Stimulated activated CD8-positive, alpha-beta memory T cell treated with anti-CD3 and anti-CD28 coated beads, Interleukin-4, amount 100 ng/mL, for 24 hours (primary cell): ENCODE measurements at places on chromosomes 5 and 9.

GRCh38 chr5:117494188-117494587 lies 919.6 kb upstream of the SEMA6A start:
- no peak for DNase-seq

DNA sequence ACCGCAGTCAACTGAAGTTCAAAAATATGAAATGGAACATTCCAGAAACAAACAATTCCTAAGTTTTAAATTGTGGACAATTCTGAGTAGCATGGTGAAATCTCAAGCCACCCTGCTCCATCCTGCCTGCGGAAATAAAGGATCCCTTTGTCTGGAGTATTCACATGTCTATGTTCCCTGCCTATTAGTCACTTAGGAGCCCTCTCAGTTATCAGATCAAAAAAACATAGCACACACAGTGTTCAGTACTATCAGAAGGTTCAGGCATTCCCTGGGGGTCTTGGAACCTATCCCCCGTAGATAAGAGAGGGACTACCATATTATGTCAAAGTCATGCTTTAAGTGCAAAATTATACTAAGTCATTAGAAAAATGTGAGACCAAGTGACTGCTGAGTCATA lies 300.8 kb downstream of the SEMA5A start:
- DNase-seq: no peak

DNA sequence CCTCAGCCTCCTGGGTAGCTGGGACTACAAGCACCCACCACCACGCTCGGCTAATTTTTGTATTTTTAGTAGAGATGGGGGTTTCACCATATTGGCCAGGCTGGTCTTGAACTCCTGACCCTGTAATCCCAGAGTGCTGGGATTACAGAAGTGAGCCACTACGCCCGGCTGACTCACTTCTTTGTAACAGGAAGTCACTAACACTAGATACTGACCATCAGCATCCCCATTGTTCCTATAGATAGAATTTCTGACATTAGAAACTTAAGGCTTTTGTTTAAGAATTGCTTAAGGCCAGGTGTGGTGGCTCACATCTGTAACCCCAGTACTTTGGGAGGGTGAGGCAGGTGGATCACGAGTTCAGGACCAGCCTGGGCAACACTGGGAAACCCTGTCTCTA lies 42.2 kb downstream of the LEAP2 start:
- DNase-seq: no peak

- DNase-seq: no peak
Measured at GRCh38 chr5:153799466-153799865, 239.2 kb downstream of the FAM114A2 start.

DNA sequence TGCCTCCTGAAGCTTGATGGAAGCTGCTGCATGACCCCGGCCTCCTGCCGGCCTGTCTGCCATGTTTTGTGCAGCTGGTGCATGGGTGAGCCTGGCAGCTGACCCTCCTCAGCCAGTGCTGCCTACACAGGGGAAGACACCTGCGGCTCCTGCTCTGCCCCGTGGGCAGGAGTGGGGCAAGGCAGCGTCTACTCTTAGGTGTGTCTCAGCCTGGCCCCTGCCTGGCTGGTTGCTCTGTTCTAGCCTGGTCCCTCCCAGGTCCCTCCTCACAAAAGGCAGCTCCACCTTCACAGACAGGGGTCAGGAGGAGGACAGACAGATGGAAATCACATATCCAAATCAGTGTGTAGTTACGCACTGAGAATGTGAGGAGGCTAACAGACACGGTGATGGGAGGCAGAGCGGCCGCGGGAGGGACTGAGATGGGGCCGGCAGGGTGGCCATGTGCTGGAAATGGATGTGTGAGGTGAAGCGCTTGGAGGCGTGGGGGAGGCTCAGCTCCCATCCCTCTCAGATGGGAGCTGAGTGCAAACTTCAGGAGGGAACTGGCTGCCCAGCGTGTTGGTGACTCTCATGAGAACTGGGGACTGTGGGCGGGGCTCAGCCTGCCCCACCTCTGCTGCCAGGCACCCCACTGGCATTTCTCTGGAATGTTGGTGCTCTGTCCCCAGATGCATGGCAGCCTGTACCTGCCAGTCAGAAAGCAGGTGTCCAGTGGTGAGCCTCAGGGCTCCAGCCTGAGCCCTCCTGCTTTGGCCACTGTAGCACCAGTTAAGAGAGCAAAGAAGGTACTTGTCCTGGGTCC lies 43.4 kb downstream of the PPARGC1B start:
- DNase-seq: no peak

GRCh38 chr5:139474890-139475791 lies 4.3 kb downstream of the SMIM33 start:
- no peak for DNase-seq

DNA sequence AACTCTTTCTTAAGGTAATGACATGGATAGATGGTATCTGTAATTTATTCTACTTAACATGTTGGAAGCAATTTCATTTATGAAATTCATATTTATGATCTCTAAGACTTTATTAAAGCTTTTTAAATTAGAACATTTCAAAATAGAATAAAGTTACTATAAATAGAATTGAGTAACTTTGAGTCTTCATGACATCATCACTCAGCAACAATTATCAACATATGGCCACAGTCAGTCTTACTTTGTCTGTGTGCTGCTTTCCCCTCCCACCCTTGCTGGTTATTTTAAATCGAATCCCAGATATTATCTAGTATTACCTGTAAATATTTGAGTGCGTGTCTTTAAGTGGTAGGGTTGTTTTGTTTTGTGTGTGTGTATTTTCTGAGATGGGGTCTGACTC lies 65.2 kb downstream of the IPO11 start:
- DNase-seq: no peak

- DNase-seq: no peak
Measured at GRCh38 chr5:2741956-2742355, 9.5 kb downstream of the IRX2 start.

GRCh38 chr9:124322618-124323432 lies 65.1 kb downstream of the NEK6 start:
- DNase-seq: no peak

GRCh38 chr9:130487500-130487899 lies 42.7 kb downstream of the ASS1 start:
- DNase-seq: no peak

GRCh38 chr5:91407204-91407603 lies 24.1 kb upstream of the ARRDC3 start:
- DNase-seq: no peak

DNA sequence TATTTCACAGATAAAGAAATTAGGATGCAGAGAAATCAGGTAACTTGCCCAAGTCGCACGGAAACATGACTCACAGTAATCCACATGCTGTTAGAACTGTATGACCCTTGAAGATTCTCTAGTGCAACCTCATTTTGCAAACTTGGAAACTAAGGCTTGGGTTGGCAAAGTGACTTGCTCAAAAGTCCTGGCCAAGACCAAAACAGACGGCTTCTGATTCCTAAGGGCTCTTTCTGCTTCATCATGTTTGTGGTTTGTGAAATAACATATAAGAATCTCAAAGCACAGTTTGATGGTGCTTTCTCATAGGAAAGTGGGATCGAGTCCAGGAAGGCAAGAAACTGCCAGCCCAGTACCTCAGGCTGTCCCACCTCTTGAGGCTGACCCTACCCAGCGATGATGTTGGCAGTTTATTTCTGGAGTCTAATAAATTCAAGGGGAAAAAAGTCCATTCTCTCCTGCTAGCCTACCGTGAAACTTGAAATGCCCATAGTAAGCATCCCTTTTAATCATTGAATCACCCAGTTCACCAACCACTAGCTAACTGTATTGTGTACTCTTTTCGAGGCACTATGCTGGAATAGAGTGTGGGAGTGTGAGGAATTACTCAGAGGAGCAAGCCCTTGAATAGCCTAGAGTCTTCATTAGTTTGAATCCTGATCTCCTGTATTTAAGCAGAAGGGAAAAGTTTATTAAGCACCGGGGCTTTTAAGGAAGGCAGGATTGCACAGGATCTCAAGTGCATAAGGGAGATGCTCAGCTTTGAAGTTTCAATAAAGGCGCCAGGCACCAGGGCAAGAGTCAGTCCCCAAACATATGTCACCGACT lies 14.1 kb downstream of the CAPSL start:
- DNase-seq: no peak

GRCh38 chr9:24382566-24382965 lies 163.1 kb downstream of the IZUMO3 start:
- no peak for DNase-seq

DNA sequence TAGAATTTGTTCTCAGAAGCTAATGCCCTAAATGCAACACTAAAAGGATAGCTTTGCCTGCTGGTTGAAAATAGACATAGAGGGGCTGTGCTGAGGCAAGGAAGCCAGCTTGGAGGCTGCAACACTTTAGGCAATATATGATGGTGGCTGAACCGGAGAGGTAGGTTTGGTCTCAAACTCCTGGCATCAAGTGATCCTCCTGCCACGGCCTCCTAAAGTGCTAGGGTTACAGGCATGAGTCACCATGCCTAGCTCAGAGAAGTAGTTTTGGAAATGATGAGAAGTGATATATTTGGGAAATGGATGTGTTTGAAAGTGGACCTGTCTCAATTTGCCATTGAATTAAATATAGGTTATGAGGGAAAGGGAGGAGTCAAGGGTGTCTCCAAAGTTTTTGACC lies 10.0 kb downstream of the DUSP1 start:
- DNase-seq: no peak

GRCh38 chr9:106583751-106584150 lies 279.2 kb upstream of the ZNF462 start:
- DNase-seq: no peak

- DNase-seq: no peak
Measured at GRCh38 chr5:179187229-179187678, 127.1 kb downstream of the ZNF354C start.

DNA sequence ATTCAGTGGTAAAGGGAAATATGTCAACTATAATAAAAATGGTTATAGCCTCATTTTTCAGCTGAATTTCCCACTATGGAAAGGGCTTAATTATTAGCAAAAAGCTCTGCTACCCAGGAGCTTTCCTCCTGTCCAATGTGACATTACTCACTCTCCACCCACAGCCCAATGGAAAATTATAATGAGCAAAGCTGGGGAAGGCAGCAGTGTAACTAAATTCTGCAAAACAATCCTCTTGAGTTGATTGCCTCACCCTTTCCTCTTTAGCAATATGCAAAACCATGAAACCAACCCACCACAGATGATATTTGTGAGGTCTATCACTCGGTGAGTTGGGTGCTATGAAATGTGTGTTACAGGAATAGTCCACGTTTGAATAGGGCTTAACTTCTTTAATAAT lies 14.0 kb upstream of the PLPPR1 start:
- DNase-seq: no peak

DNA sequence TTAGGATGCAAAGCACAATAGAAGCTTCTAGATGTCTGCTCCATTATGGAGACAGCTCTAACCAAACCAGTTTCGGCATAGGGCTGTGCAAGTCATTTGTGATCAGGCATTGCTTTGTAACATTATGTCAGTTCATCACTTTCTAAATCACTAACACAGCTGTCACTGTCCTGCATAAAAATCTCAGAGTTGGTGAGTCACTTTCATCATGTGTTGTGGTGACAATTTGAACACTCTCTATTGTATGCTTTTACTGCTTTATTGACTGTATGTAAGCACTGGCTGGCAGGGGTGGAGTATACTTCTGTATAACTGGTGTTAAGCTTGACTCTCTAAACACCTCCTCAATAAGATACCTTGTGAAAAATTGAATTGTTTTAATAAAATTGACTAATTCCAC lies 77.9 kb downstream of the SLCO4C1 start:
- DNase-seq: no peak

DNA sequence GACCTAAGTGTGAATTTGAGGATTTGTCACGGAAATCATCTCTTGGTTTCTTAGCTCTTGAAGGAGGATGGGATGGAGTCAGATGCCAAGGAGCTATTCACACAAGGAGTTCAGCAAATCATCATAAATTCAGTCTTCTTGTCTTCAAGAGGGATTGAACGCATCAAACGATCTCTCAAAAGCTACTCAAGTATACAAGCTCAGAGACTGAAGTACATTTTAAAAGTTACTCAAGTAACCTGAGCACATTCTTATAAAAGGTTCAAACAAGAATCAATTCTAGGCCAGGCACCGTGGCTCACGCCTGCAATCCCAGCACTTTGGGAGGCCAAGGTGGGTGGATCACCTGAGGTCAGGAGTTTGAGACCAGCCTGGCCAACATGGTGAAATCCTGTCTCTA lies 21.1 kb upstream of the GOLPH3 start:
- DNase-seq: no peak

DNA sequence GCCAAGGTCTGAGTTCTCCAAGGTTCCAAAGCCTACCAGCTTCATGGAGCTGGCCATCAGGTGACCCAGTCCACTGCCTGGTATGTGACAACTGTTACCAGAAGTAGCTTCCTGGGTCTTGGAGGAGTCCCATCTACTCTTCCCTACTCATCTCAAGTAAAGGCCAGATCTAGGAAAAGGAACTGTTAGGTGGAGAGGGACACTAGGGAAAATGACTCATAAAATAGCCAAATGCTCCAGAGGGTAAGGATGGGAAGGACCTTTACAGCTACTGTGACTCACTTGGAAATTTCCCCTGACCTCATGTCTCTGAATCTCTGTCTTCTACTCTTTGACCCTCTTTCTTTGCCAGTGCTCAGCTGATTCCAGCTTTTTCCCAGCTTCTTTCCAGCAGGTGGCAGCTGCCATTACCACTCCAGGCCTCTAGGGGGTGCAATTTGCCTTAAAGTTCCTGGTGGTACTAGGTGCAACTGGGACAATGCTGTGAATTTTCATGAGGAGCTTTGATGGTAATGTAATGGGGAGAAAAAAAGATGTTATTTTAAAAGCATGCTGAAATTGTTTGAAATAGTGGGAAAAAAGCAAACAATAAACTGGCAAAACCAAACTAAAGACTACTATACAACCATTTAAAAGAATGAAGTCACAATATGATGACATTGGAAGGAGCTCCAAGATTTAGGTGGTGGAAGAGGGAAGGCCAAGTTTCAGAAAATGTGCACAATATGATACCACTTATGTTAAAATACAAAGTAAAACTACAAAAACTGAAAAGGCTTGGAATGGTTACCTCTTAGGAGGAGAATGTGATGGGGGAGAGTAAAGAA lies 27.1 kb upstream of the MYORG start:
- peak; percentile 19 for DNase-seq

DNA sequence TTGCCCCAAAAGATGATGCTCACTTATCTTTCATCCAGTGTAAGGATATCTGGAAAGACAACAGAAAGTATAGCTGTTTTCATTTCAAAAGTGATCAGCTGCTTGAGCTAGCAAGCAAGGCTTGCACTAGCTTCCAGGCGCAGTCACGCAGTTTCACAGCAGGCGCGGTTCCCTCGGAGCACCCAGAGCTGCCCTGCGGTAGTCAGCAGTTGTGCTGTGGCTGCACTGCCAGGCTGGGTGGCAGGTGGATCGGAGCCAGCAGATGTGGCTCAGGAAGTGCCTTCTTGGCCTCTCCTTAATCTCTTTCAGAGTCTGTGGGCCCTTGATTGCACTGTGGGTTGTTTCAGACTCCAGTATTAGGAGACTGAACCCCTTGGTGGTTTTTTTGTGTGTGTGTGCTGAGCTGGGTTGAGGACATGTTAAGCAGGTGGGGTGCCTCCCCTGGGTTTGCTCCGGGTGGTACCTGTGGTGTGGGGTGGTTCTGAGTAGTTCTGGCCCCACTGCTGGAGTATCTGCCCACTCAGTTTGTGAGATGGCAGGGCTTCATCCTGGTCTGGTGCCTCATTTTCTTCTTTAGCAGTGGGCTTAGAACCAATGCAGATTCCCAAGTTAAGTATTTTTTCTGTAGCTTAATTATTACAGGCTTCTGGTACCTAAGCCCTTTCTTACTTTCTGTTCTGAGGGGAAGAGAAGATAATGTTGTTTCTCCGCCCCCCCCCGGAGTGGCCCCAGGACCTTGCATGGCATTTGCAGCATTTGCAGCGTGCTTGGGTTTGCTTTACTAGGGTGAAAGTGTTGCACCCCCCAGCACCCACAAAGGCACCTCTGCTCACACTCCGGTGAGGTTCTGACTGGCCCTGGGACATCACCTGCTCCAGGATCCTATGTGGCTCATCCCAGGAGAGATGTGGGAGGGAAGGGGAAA lies 16.4 kb downstream of the TENT4A start:
- DNase-seq: no peak
